T-helper 17 cell (primary cell): ENCODE measurements at places on chromosomes 5 and 9. TPM values are rescaled to one million over a fixed set of nuclear protein-coding genes. Genes with fewer than 3 reads are reported as not detected.

The TNFSF15 gene
- total RNA-seq: not detected

- H3K27me3 ChIP-seq: no peaks in the 10 kb centered on the region
- no peak overlapping the region for H3K4me3 ChIP-seq
- H3K4me1 ChIP-seq: no peaks in the 10 kb centered on the region
- DNase-seq: no peak
Observed at GRCh38 chr9:122320413-122320881, 50.4 kb upstream of the PTGS1 start.

The ZNF483 gene
- 21.4 TPM for total RNA-seq

The C9 gene
- not detected for total RNA-seq

The CDC20B gene
- not detected for total RNA-seq

The PRDM9 gene
- not detected for total RNA-seq

The EPB41L4A gene
- total RNA-seq: 0.50 TPM

The PFN3 gene
- total RNA-seq: not detected

DNA sequence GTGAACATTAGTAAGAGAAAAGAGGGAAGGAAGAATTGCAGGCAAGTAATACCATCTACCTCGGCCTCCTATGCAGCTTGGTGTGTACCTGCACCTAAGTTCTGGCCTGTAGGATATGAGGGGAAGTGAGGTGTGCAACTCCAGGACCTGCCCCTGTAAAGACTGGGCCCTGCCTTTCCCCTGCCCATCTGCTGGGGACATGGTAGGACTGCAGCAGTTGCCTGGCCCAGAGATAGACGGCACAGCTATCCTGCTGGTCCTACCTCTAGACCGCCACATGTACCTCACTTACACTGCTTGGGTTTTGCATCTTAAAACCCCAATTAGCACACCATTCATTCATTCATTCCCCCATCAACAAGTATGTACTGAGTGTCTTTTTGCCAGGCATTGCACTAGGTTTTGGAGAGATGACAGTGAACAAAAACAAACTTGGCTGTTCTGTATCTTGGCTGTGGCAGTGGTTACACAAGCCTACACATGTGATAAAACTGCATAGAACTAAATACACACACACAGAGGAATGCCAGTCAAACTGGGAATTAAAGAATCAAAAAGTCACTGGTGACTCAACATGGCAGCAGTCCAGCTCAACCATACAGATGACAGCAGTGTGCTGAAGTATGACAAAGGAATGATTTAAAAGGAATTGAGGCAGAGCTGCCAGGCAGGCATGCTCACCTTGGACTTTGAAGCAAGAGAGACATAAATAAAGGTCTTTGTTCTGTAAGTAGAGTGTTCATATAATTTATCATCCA, 23.3 kb upstream of the MGAT1 start:
- H3K27me3 ChIP-seq: no peaks in the 10 kb centered on the region
- no peak overlapping the region for H3K4me3 ChIP-seq
- DNase-seq: no peak
- peak overlapping the region; percentile 37 for H3K27ac ChIP-seq

The DMAC1 gene
- 25.3 TPM for total RNA-seq

The NEURL1B gene
- total RNA-seq: 0.07 TPM

The LYSMD3 gene
- total RNA-seq: 24.7 TPM

DNA sequence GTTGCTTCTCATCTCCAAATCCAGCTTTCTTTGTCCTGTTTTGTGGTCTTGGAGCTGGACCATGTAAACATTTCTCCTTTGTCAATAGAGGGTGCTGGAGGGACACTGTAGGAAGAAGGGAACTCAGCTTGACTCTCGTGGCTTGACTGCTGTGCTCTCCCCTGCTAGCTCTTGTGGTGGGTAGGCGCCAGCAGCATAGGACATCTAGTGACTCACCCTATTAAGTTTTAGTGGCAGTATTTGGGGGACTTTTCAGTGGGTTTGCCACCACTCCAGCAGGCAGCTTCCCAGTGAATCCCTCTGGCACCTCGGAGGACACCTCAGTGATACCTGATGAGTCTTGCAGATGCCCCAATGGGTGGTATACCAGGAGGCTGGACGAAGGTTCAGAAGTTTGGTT, 97.8 kb downstream of the TSSK1B start:
- no peak overlapping the region for H3K27ac ChIP-seq
- H3K36me3 ChIP-seq: no peaks in the 10 kb centered on the region
- no peak for DNase-seq
- no peak overlapping the region for H3K4me3 ChIP-seq

GRCh38 chr5:1392801-1393565, 48.1 kb upstream of the CLPTM1L start:
- no peak overlapping the region for H3K27ac ChIP-seq
- peaks cover 52% of the 10 kb centered on the region for H3K27me3 ChIP-seq
- H3K36me3 ChIP-seq: no peaks in the 10 kb centered on the region
- DNase-seq: no peak
- no peak overlapping the region for H3K4me3 ChIP-seq

The ZFP37 gene
- total RNA-seq: 0.65 TPM

GRCh38 chr9:113919871-113920270, 43.8 kb downstream of the ZNF618 start:
- no peak overlapping the region for H3K4me3 ChIP-seq
- no peaks in the 10 kb centered on the region for H3K4me1 ChIP-seq
- peaks cover 4% of the 10 kb centered on the region for H3K27me3 ChIP-seq
- no peak overlapping the region for H3K27ac ChIP-seq

DNA sequence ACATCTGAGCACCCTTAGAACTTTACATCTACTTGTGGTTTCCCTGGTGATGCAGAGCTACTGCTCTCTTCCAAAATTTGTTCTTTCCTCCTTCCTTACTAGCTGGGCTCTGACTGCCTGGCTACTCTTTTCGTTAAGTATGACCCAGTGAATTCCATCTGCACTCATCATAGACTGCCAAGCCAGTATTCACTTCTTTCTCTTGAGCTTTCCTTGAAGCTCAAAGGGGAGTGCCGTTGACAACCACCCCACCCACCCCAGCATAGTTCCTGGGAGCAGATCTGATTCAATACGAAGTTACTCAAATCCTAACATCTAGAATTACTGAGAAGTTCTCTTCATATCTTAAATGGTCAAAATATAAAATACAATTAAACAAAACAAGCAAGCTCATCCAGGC, 190.5 kb downstream of the ADAMTS12 start:
- H3K27ac ChIP-seq: no peak overlapping the region
- H3K4me3 ChIP-seq: no peak overlapping the region
- H3K36me3 ChIP-seq: no peaks in the 10 kb centered on the region
- DNase-seq: no peak
- no peaks in the 10 kb centered on the region for H3K4me1 ChIP-seq

DNA sequence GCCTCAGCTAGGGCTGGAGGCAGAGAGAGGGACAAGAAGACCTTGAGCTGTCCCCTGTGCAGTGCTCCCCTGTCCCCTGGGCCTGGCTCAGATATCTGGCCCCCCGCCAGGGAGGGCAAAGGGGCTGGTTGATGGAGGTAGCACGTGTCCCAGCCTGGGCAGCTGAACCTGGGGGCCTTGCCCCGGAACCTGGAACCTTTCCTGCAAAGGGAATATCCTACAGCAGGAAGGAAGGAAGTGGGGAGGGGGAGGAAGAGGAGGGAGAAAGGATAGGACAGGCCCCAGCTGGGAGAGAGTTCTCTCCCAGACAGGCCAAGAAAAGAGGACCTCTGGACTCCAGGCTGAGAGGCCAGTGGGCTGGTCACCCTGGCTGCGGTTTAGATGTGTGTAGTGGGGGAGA, 27.6 kb upstream of the PSD2 start:
- no peak overlapping the region for H3K27ac ChIP-seq
- peaks cover 34% of the 10 kb centered on the region for H3K27me3 ChIP-seq
- H3K4me3 ChIP-seq: no peak overlapping the region
- peaks cover 13% of the 10 kb centered on the region for H3K4me1 ChIP-seq
- no peak for DNase-seq

- peaks cover 4% of the 10 kb centered on the region for H3K36me3 ChIP-seq
- peaks cover 23% of the 10 kb centered on the region for H3K4me1 ChIP-seq
- no peak for DNase-seq
- peak overlapping the region; percentile 91 for H3K4me3 ChIP-seq
- H3K27me3 ChIP-seq: peaks cover 25% of the 10 kb centered on the region
- H3K27ac ChIP-seq: peak overlapping the region; percentile 91
Observed at GRCh38 chr9:134069480-134070399, 1.9 kb upstream of the BRD3 start.

GRCh38 chr9:87741891-87742290, 16.0 kb downstream of the CTSL start:
- peaks cover 25% of the 10 kb centered on the region for H3K27me3 ChIP-seq
- no peak overlapping the region for H3K27ac ChIP-seq
- no peak overlapping the region for H3K4me3 ChIP-seq
- peaks cover 2% of the 10 kb centered on the region for H3K36me3 ChIP-seq
- DNase-seq: no peak
- H3K4me1 ChIP-seq: no peaks in the 10 kb centered on the region

The LEAP2 gene
- total RNA-seq: 0.47 TPM

DNA sequence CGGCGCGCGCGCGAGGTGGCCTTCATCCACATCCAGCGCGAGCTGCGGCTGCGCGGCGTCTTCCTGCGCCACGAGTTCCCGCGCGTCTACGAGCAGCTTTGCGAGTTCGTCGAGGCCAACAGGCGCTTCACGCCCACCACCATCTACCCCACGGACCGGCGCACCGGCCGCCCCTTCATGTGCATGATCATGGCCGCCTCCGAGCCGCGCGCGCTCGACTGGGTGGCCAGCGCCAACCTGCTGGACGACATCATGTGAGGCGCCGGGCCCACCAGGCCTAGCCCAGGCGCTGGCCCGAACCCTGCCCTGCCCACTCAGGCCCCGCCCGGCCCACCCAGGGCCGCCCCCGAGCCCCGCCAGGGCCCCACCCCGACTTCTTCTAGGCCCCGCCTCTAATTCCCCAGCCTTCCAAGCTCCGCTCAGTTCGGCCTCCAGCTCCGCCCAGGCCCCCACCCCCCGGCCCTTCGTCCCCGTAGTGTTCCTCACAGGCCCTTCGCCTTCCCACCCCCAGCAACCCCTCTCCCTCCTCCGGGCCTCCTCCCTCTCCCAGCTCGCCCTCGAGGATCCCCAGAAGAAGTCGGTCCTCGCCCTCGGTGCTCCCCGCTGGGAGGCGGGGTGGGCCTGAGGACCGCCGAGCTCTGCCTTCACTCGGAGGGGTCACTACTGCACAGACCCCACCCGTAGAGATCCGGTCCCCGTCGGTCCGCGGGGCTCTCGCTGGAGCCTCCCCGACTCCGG, 2.0 kb upstream of the PHPT1 start:
- H3K27ac ChIP-seq: peak overlapping the region; percentile 75
- peaks cover 22% of the 10 kb centered on the region for H3K4me1 ChIP-seq
- peaks cover 2% of the 10 kb centered on the region for H3K36me3 ChIP-seq
- peaks cover 12% of the 10 kb centered on the region for H3K27me3 ChIP-seq
